ENCODE measurements at places on chromosomes 1 and 21.

GRCh38 chr1:24236789-24237371 is 49.8 kb upstream of the IFNLR1 start:
- no peak for DNase-seq

DNA sequence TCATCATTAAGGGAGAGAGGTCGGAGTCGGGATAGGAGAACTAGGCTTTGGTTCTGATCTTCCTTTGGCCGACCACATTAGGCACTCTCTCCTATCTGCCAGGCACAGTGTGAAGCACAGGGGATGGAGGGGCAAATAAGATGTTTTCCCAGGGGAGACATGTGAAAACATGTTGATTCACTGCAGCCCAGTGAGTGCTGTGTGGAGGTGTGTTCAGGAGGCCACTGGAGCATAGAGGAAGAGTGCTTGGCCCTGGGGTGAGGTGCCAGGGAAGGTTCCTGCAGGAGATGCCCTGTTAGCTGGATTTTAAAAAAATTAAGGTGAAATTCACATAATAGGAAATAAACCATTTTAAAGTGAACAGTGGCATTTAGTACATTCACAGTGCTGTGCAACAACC is 3.7 kb downstream of the VANGL2 start:
- DNase-seq = no peak

GRCh38 chr1:1274931-1275431 is 1.3 kb upstream of the UBE2J2 start:
- DNase-seq = no peak

GRCh38 chr1:53837646-53837923 is 511 bp downstream of the NDC1 start:
- no peak for DNase-seq

- peak; percentile 67 for DNase-seq
Observed at GRCh38 chr1:59672851-59673572, 141.7 kb upstream of the HOOK1 start.

DNA sequence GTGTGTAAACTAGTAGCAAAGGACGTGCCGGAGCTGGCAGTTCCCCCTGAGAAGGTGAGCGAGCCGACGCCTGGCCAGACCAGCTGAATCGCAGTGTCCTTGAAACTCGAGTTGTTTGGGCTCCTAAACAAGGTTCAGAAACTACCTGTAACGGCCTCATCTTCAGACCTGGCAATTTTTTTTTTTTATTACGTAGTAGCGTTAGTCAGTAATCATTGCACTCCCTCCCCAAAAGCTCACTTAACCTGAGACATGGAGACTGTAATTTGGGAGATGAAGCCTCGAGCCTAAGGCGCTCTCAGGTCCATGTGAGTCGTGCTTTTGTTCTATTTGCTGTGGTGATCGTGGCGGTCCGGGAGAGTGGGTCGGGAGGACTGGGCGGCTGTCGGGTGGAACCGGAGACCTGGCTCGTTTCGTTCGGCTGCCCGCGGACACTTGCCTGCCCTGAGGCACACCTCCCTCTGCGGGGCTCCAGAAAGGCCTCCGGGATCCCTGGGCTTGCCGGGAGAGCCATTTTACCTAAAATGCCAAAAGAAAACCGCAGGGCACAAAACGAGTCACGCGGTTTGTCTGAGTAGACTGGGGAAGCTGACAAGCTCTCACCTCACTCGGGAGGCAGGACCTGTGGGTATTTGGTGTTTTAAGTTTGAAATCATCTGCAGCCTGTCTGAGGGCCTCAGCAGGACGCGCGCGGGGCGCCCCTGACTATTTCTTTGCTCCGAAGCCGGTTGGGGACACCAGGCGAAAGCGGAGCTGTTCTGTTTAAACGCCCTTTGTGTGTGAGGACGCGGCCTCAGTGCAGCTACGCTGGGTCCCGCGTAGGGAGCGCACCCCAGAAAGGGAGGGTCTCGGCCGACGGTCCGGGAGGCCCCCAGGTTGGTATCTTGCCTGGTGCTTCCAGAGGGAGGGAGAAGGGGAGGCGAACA is 722 bp downstream of the LHX8 start:
- no peak for DNase-seq

Data from Ammon's horn (tissue), 1 donor.